Neural crest cell (in vitro differentiated cells): ENCODE measurements at places on chromosomes 4 and X. TPM values are rescaled to one million over a fixed set of nuclear protein-coding genes. Genes with fewer than 3 reads are reported as not detected.

GRCh38 chr4:172851534-172851933, 317.1 kb upstream of the GALNT7 start:
- no peak for DNase-seq

Gene ESX1
- total RNA-seq: not detected in 2 replicates

DNA sequence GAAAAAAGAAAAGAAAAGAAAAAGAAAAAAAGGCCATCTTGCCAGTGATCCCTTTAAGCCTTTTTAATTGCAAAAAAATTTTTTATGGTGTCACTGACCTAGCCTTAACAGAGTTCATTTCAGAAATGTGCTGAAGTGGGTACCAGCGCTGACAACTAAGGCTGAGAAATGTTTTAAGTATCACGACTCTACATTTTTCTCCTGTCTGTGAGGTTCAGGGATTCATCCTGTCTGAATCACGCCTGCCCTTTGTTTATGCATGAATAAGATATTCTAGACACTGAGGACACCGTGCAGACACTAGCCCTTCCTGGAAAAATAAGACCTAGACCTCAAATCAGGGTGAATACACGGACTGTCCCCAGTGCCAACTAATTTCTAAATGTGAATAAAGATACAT, 154.4 kb upstream of the NOCT start:
- no peak for DNase-seq

DNA sequence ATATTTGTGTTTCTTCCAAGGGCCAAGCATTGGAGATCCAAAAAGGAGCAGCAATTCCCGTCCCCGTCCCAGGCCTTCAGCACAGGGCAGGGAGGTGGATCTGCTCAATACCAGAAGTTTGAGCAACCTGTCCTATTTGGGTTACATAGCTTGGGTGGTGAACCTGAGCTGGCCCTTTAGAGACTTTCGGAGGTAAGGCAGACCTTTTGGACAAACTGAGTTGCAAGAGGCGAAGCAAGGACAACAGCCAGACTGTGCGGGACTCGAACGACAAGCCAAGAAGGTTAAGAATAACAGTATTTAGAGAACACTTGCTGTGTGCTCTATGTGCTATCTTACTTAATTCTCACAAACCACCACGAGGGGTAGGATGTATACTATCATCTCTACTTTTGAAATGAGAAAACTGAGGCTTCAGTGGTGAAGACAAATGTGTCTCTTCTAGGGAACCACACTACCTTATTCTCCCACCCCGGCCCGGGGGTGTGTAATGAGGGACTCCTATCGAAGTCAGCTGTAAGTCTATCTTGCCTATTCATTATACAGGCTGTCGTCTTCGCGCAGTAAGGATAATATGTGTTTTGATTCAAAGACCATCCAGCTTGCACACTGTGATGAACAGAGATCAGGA, 1.3 kb downstream of the NOP14 start:
- no peak for DNase-seq

Gene UNC5C
- total RNA-seq: 6.5 and 7.8 TPM in 2 replicates

Gene ZGRF1
- total RNA-seq: 36.0 and 38.6 TPM in 2 replicates

GRCh38 chrX:110964786-110965185, 131.2 kb upstream of the PAK3 start:
- DNase-seq: peak; percentile 26

- no peak for DNase-seq
Observed at GRCh38 chr4:188411805-188412204, 272.6 kb downstream of the TRIML1 start.

Gene MAGEB1
- total RNA-seq: not detected in 2 replicates

Gene CFI
- total RNA-seq: not detected in 2 replicates

DNA sequence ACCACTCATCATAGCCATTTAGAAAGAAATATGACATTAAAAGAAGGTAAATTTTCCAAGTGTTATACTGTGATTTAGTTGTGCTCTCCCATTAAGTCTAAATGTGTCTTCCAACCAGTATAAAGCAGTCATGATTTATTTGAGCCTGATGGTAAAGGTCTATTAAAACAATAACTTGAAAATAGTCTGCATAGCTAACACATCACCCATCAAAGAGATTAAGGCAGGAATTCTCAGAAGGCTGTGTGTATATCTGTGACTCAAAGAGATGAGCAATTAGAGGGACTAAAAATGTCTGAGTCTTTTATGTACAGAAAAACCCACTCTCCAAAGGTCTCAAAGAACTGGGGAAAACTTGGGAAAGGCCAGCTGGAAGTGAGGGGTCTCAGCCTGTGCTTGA, 70.3 kb upstream of the IQCM start:
- DNase-seq: no peak

DNA sequence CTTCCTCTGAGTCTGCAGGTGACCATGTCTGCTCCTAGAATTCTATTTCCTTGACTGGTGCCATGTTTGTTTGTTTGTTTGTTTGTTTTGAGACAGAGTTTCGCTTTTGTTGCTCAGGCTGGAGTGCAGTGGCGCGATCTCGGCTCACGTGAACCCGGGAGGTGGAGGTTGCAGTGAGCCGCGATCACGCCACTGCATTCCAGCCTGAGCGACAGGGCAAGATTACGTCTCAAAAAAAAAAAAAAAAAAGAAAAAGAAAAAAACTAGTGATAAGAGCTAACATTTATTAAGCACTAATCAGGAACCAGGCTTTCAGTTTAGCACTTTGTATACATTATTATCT, 7.2 kb downstream of the SAT1 start:
- DNase-seq: no peak

GRCh38 chr4:41632481-41633073, 94.6 kb downstream of the LIMCH1 start:
- DNase-seq: no peak

DNA sequence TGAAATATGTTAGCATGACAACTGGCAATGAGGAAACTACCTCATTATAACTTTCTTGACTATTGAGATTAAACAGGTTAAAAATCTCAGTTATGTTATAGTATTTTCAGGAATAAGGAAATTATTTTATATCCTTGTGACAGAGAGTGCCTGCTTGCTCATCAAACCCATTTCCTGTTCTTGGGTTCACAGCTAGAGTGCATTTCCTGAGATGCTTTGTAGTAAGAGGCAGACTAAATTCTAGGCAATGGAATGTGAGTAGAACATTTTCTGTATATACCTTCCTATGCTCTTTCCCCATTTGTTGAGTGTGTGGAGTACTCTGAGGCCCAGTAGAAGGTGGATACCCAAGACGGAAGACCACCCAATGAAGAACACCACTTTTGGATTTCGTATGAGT, 96.9 kb upstream of the CASK start:
- no peak for DNase-seq

- DNase-seq: no peak
Observed at GRCh38 chrX:150119323-150119722, 181.0 kb upstream of the EOLA2 start.

- DNase-seq: no peak
Observed at GRCh38 chrX:114905251-114905650, 112.2 kb downstream of the IL13RA2 start.

DNA sequence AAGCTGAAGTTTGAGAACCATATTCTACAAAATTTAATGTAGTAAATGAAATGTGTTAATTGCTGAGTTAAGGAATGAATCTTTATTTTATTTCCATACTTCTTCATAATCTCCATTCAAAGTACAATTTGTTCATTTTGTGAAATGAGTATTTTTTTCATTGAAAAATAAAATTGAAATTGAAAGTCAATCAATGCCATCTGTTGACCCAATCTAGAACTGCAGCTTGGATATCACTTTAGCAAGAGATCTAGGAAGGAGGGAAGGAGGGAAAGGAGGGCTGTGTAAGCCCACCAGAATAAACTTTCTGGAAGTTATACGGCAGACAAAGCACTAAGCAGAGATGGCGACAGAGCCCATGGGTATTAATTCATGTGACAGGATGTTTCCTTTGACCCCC, 128.4 kb downstream of the ZMAT1 start:
- peak; percentile 16 for DNase-seq

DNA sequence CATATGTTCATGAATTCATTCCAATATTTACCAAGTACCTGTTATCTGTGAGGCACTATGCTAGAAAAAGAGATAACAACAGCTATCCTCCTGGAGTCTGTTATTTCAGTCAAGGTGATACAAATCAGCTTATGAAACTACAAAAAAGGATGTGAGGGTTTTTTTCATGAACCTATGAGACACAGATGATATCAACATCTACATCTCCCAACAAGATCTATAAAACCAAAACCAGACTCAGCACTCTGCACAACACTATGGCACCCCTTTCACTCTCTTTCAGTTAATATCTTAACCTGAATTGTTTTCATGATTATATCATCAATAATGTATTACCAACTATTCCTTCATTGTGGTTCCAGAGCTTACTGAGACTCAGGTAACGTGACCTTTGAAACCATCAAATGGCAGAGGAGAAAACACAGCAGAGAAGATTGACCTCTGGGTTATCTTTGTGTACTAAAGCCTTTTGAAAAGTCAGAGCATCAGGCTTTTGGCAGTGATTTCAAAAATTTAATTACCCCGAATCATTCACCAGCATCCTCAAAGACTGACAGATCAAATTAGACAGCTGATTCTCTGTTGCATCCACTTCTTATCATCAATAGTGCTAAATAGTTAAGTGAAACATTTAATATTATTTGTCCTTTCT, 244.6 kb upstream of the FTHL17 start:
- no peak for DNase-seq

Gene GAGE12J
- total RNA-seq: not detected in 2 replicates

GRCh38 chr4:4950561-4951290, 68.5 kb downstream of the CYTL1 start:
- no peak for DNase-seq

DNA sequence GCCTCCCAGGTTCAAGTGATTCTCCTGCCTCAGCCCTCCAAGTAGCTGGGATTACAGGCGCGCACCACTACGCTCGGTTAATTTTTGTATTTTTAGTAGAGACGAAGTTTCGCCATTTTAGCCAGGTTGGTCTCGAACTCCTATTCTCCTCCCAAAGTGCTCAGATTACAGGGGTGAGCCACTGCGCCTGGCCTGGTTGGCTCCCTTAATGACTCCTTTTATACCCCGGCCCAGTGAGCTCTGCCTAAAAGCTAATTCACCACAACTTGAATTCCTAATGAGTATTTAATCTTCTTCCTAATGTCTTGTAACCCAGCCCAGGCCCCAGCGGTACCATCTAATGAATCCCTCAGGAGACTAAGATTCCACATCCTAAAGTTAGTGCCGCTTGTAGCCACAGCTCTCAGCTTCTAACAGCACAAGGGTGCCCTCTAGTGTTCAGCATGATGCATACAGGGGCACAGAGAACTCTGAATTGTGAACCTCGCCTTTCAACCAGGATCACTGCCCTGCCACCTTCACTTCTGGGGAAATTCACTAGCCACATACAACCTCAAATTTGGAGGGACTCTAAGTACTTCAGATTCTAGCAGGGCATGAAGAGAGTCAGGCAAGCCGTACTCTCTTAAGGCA, 89.5 kb downstream of the OR13H1 start:
- peak; percentile 71 for DNase-seq

- no peak for DNase-seq
Observed at GRCh38 chr4:110897784-110898183, 274.9 kb upstream of the PITX2 start.

- no peak for DNase-seq
Observed at GRCh38 chr4:86108834-86109233, 251.0 kb downstream of the MAPK10 start.

Gene SAGE1
- total RNA-seq: not detected in 2 replicates

Gene LRAT
- total RNA-seq: 0.09 and 0.20 TPM in 2 replicates

DNA sequence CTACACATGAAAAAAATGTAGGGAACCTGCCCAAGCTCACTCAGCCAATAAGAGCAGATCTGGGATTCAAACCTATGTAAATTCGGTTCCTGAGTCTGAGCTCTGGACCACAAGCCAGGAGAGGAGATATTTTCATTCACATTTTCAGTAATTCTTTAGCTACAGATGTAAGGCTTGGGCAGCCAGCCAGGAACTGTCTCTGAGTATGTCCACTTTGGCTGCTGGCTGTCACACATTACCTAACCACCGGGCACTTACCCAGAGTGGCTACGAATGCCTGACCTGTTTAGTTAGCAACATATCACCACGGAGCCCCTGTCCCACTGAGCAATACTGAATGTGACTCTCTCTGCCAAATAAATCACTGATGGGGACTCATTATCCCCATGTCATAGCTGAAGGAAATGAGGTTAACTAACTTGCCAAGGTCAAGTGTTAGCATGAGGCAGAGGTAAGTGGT, 15.3 kb downstream of the USP46 start:
- no peak for DNase-seq

DNA sequence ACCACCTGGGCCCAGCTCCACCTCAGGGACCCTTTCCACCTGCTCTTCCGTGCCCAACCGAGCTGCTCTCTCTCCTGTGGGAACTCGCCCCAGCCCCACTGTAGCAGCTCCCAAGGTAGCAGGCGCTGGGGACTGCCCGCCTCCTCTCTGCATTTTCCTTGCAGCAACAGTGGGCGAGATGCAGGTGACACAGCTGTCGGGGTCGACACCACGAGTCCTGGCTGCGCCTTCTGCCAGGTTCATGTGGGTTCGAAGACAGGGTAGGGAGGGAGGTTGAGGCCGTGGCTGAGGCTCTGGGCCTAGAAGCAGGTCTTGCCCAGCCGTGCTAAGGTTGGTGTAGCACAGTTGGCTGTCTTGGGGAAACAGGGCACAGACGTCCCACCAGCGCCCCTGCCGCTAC, 245.2 kb upstream of the FSTL5 start:
- DNase-seq: no peak

GRCh38 chrX:22202251-22202650, 70.5 kb upstream of the CBLL2 start:
- no peak for DNase-seq
